ENCODE measurements at places on chromosomes 16 and 17.
A peak's percentile ranks its signal among the peaks of the same experiment; 100 is the strongest.

- DNase-seq: peak; percentile 20
Observed at GRCh38 chr16:52912565-52913173, 140.0 kb downstream of the CHD9NB start.

GRCh38 chr16:28531777-28532744 is 6.7 kb downstream of the NUPR1 start:
- DNase-seq: no peak

GRCh38 chr16:48335961-48336360 is 49.3 kb downstream of the SIAH1 start:
- no peak for DNase-seq

DNA sequence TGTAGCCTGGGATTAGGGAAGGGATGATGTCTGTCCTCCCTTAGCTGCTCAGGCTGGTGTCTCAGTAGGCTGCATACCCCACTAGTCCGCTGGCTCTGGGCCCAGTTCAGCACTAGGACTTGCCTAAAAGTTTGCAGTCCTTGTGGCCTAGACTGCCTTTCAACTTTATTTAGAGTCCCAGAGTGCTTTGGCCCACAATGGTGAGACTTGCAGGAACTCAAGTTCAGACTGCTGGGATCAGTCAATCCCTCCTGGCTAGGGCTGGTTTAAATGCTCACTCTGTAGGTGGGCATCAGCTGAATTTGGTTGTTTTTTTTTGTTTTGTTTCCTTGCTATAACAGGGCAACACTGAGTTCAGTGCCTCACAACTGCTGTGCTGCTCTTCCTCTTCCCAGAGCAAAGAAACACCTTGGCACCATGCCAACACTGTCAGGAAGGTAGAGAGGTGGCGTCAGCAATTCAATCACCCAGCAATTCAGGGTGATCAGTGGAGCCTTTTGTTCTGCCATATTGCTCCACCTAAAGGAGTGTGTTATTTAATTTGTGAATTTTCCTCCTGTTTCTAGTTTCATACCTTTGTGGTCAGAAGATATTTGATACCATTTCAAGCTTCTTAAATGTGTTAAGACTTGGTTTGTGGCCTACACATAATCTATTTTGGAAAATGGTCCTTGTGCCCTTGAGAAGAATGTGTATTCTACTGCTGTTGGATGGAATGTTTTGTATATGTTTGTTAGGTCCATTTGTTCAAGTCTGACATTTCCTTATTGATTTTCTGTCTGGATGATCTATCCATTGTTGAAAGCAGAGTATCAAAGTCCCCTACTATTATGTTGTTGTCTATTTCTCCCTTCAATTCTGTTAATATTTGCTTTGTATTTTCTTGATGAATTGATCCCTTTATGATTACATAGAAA is 284.0 kb upstream of the PMFBP1 start:
- no peak for DNase-seq

- DNase-seq: no peak
Observed at GRCh38 chr17:8465759-8466158, 30.1 kb downstream of the NDEL1 start.

DNA sequence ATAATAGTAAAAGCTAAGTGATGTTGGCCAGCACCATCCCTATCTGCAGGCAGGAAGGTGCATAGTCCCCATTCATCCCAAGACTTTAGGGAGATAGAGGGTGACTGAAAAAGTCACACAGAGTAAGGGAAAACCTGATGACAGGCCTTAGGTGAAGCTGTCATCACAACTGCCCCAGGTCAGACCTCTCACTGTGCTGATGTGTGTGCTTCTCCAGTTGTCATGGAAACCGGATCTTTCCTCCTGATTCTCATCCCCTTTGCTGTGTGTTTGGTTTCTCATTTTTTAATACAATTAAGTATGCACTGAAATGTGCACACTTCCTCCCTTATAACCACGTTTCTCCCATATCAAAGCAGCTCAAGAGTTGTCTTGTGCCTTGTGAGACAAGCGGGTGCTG is 135.1 kb upstream of the ANKFN1 start:
- DNase-seq: no peak

GRCh38 chr16:59058250-59058649 is 324.1 kb upstream of the GOT2 start:
- no peak for DNase-seq

DNA sequence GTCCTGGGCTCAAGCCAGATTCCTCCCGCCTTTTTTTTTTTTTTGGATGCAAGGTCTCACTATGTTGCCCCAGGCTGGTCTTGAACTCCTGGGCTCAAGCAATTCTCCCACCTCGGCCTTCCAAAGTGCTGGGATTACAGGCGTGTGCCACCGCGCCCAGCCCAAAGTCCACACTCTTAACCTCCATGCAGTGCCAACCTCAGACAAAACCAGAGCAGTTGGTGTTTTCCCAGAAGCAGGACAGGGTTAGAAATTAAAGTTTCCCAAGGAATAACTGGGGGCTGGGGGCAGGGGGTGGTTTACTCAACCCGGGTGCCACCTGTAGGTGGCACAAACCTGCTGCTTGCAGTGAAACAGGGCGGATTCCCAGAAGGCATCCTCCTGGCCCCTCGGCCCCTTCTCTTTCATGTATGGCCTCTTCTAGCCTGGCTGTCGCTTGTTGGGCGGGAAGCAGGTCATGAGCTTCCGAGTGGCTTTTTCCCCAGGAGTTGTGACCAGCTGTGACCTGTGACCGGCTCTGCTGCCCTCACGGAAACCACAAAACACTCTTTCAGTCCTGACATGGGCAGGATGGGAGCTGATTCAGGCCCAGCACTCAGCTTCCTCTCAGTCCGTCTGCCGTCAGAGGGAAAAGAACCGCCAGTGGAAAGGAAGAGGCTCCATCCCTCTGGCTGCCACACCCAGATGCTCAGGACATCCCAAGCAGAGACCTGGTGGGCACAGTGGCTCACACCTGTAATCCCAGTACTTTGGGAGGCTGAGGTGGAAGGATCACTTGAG is 25.6 kb upstream of the USP7 start:
- DNase-seq: no peak

DNA sequence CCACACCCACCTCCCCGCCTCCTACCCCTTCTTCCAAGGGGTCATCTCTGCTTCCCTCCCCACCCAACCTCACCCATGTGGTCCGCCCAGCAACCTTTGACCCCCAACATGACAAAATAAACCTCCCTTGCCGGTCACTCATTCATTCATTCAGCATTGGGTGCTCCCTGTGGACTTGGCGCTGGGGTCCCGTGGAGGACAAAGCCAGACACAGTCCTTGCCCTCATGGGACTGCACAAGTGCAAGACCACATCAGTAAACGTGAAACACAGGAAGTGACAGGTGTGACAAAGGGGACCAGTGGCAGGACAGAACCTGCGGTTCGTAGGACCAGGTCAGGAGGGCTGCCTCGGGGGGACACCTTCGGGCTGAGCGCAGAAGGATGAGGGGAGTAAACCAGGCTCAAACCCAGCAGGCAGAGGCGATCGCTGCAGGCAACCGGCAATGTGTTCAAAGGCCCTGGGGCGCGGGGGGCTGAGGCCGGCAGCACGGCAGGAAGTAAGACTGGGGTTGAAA is 185.4 kb downstream of the SEC14L1 start:
- DNase-seq: no peak

GRCh38 chr16:66639091-66639885 is 34.8 kb downstream of the CMTM3 start:
- DNase-seq: no peak

- no peak for DNase-seq
Observed at GRCh38 chr17:77287432-77288068, 146.8 kb downstream of the SEC14L1 start.

Data from HuH-7.5 (cell line).